Posterior cingulate gyrus (tissue), 11 donors: ENCODE measurements at places on chromosomes 6 and 20.

DNA sequence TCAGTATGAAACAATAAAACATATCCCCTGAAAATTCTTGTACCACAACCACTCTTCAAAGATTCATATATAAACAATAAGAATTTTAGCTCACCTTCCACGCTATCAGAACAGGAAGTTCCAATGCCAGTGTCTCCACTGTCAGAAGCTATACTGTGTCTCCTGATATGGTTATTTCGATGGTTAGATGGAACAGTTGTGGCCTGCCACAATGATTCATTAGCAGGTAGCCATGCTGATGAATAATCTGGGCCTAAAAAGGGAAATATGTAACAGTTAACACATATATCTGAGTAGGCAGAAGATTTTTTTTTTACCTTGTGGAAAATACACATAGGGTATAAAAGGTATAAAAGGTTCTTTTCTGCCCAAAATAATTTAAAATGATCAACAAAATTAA is 19.0 kb downstream of the CEP85L start:
- no peak for DNase-seq

DNA sequence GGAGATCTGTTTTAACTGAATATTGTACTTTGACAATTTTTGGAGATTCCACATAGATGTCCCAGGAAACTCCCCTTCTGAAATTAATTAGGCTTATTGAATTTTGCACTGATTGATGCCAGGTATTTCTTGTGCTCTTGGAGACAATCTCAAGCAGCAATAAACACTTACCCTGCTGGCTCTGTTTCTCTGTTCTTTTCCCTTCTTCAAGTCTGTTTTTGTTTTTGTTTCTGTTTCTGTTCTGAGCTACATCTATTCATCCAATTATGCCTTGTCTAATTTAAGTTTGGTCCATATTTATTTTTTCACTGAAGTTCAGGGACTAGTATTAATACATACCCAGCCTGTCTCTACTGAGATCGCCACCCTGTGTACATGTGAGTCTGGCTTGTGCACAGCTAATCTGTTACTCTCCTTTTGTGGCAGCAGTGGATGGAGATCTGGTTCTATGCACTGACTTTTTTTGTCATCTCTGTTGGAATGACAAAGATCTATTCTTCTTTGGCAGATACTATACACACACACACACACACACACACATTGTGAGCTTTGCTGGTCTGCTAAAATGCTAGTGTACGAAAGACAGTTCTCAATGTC is 51.9 kb downstream of the IL22RA2 start:
- DNase-seq: no peak

- no peak for DNase-seq
These were observed 123.0 kb upstream of the RREB1 start for GRCh38 chr6:6984585-6985366.

DNA sequence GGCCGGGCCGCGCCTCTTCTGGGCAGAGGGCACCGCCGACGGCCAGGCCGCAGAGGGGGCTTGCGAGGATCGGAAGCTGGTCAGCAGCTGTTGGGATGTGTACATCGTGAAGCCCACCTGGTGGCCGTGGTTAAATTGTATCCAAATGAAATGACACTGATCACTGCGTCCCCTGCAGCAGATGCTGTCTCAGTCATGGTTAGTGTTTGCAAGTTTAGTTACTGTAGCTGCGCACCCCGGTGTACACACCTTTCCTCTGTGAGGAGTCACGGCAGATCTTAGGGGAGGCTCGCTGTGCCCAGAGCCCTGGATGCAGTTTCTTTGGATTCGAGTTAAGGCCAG is 653 bp downstream of the NAA20 start:
- no peak for DNase-seq

DNA sequence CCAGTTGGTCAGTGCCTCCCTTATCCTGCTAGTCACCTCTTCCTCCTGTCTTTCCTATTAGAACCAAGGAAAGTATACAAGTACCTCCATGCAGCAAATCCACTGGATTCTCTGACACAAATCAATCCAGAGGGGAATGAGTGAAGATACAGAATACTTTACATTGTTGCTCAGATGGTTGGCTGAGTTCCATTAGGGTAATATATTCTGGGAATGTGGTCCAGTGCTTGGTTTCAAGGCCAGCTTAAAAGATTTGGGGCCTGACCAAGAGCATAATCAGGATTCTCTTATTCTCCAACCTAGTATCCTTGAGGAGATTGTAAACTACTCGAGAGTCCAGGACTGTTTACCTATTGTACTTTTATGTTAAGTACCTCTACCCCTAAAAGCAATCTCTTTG is 23.0 kb downstream of the CARMIL1 start:
- no peak for DNase-seq

DNA sequence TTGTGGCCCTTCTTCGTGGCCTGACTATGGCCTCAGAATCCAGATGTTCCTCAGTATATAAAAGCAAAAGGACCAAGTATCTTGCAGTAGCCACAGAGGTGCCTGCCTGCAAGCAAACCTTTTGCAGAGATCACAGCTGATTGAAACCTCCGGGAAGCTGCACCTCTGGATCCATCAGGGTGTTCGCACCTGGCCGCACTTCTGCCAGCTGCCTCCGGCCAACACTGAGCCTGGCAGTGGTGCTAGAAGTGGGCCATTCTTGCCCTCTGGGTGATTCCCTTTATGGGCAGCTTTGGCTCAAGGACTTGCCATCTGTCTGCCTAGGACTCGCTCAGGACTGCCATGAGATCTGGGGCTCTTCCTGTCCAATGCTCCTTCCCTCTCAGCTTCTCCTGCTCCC is 214.6 kb upstream of the ECI2 start:
- no peak for DNase-seq

- DNase-seq: no peak
These were observed 11.7 kb upstream of the SIRPB1 start for GRCh38 chr20:1631309-1632151.

DNA sequence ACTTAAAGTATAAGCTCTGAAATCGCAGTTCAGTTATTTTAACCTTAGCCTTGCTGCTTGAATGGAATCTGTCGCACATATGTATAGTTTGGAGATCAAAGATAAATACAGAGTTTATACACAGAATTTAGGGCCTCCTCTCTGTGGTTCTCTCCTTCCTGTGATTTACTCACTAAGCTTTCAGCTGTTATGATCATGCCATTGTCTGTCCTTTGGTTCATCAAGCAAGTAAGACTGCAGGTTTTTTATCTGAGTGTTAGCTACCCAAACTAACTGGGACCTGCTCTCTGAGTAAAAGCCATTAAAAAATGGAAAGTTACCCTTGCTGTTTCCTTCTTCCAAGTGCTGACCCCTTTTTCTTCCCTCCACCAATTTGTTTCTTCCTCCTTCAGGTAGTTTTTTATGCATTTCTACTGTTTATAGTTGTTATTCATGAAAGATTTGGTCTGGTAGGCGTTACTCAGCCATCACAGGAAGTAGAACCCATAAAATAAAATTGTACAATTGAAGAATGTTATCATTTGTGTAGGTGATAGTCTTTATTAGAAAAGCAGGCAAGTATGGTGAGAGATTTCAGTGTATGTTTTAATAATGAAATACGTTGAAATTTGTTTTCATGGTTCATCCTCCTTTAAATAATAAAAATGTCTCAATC is 33.7 kb upstream of the SUMO4 start:
- DNase-seq: no peak

DNA sequence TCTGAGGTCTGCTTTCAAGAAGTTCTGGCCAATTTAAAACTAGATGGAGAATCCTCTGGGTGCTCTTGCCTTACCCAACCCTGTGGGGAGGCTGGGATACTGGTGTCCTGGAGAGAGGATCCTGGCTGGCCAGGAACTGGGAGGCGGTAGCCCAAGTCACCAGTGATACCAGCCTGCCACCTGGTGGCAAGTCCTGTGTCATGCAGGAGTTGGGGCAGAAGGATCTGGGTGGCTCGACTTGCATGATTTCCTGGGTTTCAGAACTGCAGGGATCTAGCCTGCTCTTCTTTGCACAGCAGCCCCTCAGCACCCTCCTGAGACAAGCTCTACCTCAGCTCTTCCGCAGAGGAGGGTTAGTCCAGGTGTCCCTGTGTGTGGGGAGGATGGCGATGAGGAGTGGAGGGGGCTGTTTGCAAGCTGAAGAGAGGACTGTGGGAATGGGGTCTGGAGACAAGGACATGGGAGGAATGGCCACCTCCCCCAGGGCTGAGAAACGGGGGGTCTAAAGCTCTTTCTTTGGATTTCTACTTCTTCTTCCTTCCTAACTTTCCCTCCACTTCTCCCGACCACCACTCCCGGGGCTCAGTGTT is 4.2 kb downstream of the KCNK17 start:
- DNase-seq: peak; percentile 96

DNA sequence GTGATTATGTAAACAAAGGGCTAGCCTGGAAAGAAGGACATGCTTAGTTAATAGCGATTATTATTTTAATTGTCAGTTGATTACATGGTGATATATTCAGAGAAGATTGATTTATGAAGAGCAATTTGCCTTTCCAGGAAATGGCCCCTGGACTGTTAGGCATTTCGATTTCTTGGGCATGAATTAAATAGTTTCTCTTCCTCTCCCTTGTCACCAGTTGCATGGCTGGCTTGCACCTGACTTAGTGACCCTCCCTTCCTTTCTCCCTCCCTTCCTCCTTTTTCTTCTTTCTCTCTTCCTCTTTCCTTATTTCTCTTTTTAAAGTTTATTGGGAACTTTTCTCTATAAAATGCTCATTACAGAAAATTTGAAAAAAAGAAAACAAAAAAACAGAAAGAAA is 235.4 kb downstream of the CDC5L start:
- no peak for DNase-seq

DNA sequence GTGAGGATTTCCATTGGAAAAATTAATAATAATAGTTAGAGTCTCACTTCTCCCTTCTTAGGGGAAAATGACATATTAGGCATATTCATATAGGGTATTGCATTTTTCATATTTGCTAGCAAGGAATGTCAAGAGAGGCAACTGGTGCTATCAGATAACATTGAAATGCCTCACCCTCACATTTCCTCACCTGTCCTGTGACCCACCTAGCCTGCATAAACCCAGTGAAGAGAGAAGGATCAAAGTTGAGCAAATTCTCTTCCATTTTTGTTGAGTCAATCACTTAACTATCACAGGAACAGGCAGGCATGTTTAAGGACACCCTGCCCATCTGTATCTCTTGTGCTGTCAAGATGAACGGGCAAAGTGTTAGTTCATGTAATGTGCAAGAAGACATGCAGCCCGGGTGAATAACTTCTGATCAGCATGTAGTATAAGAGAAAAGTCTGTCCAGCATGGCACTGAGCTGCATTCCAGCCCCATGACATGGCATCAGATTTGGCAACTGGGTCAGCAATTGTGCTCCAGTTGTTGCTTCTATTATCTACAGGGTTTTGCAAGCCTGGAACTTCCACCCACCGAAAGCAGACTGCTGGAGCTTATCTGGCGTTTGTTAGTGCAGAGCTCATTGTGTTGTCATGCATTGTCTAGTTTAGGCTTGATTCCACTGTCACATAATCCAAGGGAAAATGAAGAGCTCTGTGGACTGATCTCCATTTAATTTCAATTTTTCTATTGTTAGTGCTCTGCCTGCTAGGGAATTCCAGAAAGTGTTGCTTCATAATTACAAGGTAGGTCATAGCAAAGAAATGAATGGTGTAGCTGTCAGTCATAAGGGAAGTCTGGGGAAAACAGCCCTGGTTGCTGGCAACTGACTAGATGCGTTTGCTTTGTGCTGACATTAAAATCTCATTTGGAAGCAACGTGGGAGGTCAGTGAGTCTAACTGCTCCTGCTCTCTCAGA is 138.4 kb upstream of the TNFAIP3 start:
- no peak for DNase-seq

DNA sequence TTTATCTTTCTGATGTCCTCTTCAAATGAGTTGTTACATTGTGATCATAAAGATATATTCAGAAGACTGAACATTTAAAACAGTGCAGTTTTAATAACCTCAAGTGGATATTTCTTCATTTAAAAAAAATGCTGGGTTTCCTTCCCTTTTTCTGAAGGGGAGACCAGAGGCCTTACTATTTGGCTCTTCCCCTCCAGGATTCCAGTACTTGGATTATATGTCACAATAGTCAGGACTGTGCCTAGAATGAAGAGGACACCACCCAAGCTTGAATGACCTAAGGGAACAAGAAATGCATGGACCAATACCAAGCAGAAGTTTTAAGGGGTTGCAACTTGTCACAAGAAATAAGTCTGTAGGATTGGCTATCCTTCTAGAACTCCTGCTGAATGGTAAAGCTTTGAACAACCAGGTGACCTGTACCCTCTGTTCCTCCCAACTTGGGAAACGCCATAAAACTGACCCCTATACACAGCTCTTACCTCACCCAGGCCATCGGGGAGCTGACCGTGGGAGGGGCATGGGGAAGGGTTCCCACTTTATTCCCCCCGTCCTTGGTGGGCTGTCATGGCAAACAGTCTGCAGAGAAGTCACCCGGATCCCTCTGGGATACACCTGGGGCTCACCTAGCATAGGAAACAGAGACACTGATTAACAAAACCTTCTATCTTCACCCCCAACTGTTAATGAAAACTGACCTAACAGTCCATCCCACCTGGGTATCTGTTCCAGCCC is 2.0 kb downstream of the FRS3 start:
- no peak for DNase-seq
